CD4-positive, CD25-positive, alpha-beta regulatory T cell (primary cell): ENCODE measurements at places on chromosomes 2 and 18.

DNA sequence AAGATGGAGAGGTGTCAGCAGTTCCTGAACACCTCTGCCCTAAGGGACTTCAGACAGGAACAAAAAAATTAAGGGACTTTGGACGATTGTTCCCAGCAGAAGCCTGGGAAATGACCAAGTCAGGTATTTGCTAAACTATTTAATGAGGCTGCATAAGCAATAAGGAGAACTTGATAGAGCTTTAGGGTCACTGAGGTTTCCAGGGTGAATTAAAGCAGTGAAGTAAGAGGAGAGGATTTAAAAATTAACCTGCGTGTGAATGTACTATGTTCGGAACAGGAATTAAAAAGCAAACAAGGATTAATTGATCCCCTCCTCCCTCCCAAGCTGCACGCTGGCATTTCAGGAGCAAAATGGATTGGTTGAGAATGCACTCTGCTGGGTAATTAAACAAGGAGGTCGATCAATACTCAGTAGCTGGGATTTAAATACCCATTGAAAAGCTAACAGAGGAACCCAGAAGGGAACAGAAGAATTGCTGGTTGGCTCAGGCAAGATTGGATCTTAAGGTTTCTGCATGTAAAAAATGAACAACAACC lies 157.2 kb downstream of the RNF152 start:
- no peaks in the 10 kb centered on the region for H3K4me1 ChIP-seq
- no peaks in the 10 kb centered on the region for H3K27me3 ChIP-seq
- no peak overlapping the region for H3K27ac ChIP-seq
- H3K36me3 ChIP-seq, result no peaks in the 10 kb centered on the region
- no peak overlapping the region for H3K4me3 ChIP-seq
- DNase-seq, result no peak

- no peaks in the 10 kb centered on the region for H3K4me1 ChIP-seq
- no peaks in the 10 kb centered on the region for H3K36me3 ChIP-seq
- H3K27ac ChIP-seq, result no peak overlapping the region
- DNase-seq, result no peak
- H3K4me3 ChIP-seq, result no peak overlapping the region
These were observed 42.9 kb downstream of the AGAP1 start for GRCh38 chr2:235536711-235537110.

DNA sequence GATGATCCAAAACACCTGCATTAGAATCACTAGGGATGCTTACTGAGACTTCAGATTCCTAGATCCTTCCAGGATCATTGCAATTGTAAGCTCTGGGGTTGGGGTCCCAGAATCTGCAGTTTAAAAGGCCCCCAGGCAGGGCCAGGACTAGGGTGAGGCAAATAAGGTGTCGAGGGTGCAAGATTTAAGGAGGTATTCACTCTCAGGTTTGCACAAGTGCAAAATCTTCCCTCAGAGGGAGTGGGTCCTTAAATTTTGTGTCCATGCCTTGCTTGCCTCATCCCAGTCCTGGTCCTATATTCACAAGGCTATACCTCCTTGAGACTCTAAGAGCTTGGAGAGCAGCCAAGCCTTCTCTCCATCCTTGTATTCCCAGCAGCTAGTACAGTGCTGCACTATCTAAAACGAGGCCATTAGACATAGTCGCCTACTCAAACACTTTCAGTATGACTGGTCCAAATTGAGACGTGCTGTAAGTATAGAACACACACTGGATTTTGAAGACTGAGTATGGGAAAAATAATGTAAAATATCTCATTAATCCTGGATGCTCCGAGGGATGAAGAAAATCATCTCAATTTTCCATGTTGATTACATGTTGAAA lies 31.6 kb upstream of the MREG start:
- no peak for DNase-seq
- peaks cover 60% of the 10 kb centered on the region for H3K36me3 ChIP-seq
- H3K4me1 ChIP-seq, result no peaks in the 10 kb centered on the region
- no peak overlapping the region for H3K4me3 ChIP-seq
- H3K27me3 ChIP-seq, result no peaks in the 10 kb centered on the region

DNA sequence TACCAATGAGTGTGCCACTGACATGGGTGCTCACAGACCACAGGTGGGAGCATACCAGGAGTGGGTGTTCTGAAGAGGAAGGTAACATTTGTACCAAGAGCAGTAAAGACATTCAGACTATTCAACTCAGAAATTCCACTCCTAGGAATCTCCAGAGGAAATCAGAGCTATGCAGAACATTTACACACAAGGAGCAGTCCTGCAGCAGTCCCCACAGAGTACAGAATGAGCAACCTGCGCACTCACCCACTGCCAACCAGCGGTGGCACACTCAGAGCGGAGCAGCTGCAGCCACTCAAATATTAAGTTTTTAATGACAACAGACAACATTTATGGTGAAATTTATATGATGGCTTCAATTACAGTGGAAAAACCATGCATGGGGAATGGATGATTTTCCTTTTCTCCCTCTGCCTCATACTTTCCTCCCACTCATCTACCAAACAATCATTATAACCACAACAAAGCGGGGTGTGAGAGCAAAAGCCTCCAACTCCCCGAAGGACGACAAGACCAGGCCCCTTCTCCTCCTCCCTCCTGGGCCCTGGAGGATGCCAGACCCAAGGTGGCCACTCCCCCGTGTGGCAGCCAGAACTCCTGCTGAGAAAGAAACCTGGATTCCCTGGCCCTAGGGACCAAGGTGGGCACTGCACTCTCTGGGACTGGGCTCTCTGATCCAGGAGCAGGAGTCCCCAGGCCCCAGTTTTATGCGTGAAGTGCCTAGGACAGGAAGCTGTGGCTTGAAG lies 5.4 kb downstream of the HS6ST1 start:
- H3K27me3 ChIP-seq, result no peaks in the 10 kb centered on the region
- H3K4me3 ChIP-seq, result no peak overlapping the region
- H3K36me3 ChIP-seq, result no peaks in the 10 kb centered on the region
- no peak for DNase-seq
- H3K4me1 ChIP-seq, result peaks cover 30% of the 10 kb centered on the region

- H3K36me3 ChIP-seq, result no peaks in the 10 kb centered on the region
- no peak overlapping the region for H3K27ac ChIP-seq
- no peaks in the 10 kb centered on the region for H3K27me3 ChIP-seq
- no peak overlapping the region for H3K4me3 ChIP-seq
These were observed 583.4 kb upstream of the LRRTM1 start for GRCh38 chr2:80887841-80888378.

GRCh38 chr2:109662889-109663288 lies 48.7 kb downstream of the SOWAHC start:
- DNase-seq, result no peak
- no peaks in the 10 kb centered on the region for H3K36me3 ChIP-seq
- H3K4me1 ChIP-seq, result no peaks in the 10 kb centered on the region
- H3K27me3 ChIP-seq, result peaks cover 7% of the 10 kb centered on the region
- H3K27ac ChIP-seq, result no peak overlapping the region

GRCh38 chr2:231235217-231235616 lies 36.8 kb downstream of the ARMC9 start:
- H3K27ac ChIP-seq, result no peak overlapping the region
- H3K36me3 ChIP-seq, result no peaks in the 10 kb centered on the region
- peaks cover 2% of the 10 kb centered on the region for H3K27me3 ChIP-seq
- no peaks in the 10 kb centered on the region for H3K4me1 ChIP-seq
- no peak for DNase-seq

DNA sequence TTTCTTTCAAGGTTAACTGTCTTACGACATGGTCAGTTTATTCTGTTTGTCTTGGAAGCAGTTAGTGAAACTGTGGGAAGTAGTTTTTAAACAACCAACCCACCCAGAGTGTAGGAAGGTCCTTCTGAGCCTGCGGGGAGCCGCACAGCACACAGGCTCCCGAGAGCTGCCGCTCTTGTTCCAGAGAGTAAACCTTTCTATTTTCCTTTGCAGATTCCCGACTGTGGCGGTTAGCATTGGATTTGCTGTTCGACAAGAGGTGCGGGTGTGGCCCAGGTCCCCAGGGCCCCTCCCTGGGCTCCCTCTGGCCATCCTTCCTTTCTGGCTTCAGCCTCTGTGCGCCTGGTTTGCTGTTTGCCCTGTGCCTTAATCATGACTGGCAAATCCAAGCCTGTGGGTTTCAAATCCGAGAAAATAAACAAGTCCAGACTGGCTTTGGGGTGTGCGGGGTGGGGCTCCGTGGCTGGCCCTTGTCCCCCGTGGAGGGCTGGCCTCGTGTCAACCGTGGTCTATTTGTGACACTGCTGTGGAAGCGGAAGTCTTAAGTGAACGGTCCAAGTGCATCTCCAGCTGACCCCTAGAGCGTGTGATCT lies 30.7 kb downstream of the IMPA2 start:
- H3K36me3 ChIP-seq, result no peaks in the 10 kb centered on the region
- no peak overlapping the region for H3K4me3 ChIP-seq
- DNase-seq, result no peak
- no peaks in the 10 kb centered on the region for H3K27me3 ChIP-seq
- H3K4me1 ChIP-seq, result no peaks in the 10 kb centered on the region

GRCh38 chr2:39787950-39788349 lies 8.9 kb upstream of the THUMPD2 start:
- DNase-seq, result no peak
- no peaks in the 10 kb centered on the region for H3K36me3 ChIP-seq
- H3K27me3 ChIP-seq, result peaks cover 9% of the 10 kb centered on the region
- H3K4me3 ChIP-seq, result no peak overlapping the region
- no peaks in the 10 kb centered on the region for H3K4me1 ChIP-seq

- H3K4me1 ChIP-seq, result no peaks in the 10 kb centered on the region
- H3K36me3 ChIP-seq, result no peaks in the 10 kb centered on the region
- DNase-seq, result no peak
- peaks cover 6% of the 10 kb centered on the region for H3K27me3 ChIP-seq
These were observed 17.9 kb upstream of the TRIM43 start for GRCh38 chr2:95573866-95574265.

DNA sequence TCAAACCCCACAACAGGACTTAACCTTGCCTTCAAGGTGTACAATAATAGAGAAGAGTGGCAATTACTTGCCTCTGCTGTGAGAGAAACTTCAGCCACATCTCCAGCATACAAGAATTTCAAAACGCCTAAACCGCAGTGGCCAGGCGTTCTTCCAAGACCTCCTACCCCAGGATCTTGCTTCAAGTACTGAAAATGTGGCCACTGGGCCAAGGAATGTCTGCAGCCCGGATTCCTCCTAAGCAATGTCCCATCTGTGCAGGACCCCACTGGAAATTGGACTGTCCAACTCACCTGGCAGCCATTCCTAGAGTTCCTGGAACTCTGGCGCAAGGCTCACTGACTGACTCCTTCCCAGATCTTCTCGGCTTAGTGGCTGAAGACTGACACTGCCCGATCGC lies 2.8 kb upstream of the CYB5A start:
- peaks cover 17% of the 10 kb centered on the region for H3K4me1 ChIP-seq
- no peaks in the 10 kb centered on the region for H3K36me3 ChIP-seq
- no peak for DNase-seq
